ENCODE measurements at places on chromosomes 5 and 9. TPM values are rescaled to one million over a fixed set of nuclear protein-coding genes. Genes with fewer than 3 reads are reported as not detected.

The PCDHGB3 gene
- 0.35 TPM for total RNA-seq

The GALNT12 gene
- 4.1 TPM for total RNA-seq

The ESM1 gene
- total RNA-seq = not detected

The STC2 gene
- total RNA-seq = 53.7 TPM

The PCDHGA2 gene
- total RNA-seq = 0.65 TPM

The SLF1 gene
- 9.4 TPM for total RNA-seq

The LCN12 gene
- total RNA-seq = 1.1 TPM

The OR13C3 gene
- total RNA-seq = not detected

The INVS gene
- 10.6 TPM for total RNA-seq

The LCN15 gene
- not detected for total RNA-seq

The JAKMIP2 gene
- total RNA-seq = not detected

The SHISAL2B gene
- total RNA-seq = not detected

The TLE1 gene
- total RNA-seq = 77.6 TPM

The PCDHB5 gene
- 1.9 TPM for total RNA-seq

The THBS4 gene
- total RNA-seq = 0.14 TPM

The CTXN3 gene
- not detected for total RNA-seq

The SNX2 gene
- 37.7 TPM for total RNA-seq
